ENCODE measurements at places on chromosomes 16 and 17.

DNA sequence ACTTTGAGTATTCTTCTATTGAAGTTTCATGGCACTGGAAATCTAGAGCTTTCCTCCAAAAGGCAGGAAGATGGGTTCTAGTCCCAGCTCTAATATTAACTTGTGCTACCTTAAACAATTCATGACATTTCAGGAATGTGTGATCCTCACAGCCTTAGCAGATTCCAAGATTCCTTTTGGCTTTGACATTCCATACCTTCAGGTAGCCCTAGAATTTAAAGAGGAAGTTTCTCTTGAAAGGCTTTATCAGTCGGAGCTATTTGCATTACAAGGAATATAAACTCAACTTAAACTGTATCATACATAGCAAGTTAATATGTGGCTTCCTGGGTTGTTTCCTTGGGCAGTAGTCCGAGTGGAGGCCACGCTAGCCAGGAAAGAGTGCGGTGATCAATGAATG is 330.0 kb downstream of the SHISA9 start:
- DNase-seq = no peak

GRCh38 chr17:42338427-42338985 is 49.7 kb downstream of the STAT3 start:
- no peak for DNase-seq

- peak; percentile 7 for DNase-seq
Observed at GRCh38 chr17:67718325-67718941, 697 bp downstream of the NOL11 start.

DNA sequence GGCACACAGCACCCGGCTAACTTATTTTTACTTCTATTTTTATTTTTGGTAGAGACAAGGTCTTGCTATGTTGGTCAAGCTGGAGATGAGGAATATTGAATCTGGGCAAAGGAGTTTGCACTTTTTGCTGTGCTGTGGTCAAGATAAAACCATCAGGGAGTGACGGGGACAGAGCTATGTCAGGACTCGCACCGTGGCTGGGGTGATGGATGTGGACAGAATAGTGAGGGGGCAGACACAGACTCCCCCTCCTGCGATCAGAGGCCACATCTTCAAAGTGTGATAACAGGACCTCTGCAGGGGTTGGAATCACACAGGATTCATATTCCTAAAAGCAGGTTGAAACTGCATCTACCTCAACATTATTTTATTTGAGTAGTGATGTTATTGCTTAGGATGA is 25.6 kb downstream of the IL21R start:
- no peak for DNase-seq

DNA sequence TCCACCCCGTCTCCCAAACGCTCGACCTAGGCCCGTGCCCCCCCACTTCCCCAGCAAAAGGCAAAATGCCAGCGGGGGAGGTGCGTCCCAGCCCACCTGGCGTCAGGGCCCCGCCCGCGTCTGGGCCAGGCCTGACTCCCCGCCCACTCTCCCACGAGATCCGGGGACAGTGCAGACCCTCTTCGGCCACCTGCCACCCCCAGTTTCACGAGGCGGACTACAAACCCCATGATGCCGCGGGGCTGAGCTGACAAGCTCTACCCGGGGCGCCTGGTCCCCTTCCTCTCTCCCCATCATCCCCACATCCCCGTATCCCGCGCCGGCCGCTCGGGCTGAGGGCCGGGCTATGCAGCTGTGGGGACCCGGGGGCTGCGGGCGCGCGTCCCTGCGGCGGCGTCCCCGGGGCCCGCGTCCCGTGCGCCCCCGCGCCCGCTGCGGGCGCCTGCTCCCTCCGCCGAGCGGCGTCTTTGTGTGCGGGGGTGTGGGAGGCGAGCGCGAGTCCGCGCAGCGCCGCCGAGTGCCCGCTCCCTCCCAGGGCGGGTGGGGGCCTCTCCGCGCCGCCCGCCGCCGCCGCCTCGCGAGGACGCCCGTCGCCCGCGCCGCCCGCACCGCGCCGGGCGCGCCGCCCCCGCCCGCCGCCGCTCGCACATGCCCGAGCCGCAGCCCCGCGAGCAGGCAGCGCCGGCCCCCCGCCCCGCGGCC is at the start of gene ANKRD13B:
TSS of gene ANKRD13B (plus strand) at position 283 of the 702 bp plus-strand sequence. CDS start 490 bp downstream, outside the sequence.
- no peak for DNase-seq

GRCh38 chr17:2222301-2222700 is 81.3 kb downstream of the SMG6 start:
- no peak for DNase-seq

DNA sequence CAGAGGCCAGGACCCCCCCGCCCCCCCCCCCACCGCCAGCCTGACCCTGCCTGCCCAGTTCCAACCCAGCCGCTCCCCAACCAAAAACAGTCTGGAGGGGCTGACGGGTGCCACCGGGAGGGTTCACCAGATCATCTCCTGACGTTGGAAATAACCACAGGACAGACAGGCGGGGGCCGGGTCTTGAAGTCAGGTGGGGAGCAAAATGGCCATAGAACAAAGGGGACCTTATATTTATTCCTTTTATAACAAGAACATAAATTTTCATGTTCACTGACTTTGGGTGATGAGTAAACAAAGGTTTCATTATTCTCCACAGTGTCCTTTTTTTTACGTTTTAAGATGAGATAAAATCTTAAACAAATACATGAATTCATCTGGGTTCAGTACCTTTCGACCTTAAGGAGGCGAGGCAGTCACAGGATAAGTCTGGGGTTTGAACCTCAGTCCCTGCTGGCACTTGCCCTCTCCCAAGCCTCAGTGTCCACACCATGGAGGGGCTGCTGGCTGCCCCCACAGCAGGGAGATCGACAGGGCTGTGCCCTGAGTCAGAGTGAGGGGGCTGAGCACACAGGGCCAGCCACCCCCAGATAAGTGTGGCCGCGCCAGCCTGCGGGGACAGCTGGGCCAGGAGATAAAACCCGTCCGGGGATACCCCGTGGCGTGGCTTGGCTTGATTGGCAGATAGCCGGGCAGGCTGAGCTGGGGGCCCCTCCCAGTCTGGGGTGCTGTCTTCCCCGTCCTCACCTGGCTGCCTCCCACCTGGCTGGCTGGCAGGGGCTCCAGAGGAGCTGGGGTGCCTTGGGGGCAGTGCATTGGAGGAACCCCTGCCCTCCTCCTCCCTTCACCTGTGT is 15.0 kb downstream of the SLC7A5 start:
- no peak for DNase-seq

GRCh38 chr16:8203101-8203500 is 387.2 kb downstream of the TMEM114 start:
- no peak for DNase-seq

DNA sequence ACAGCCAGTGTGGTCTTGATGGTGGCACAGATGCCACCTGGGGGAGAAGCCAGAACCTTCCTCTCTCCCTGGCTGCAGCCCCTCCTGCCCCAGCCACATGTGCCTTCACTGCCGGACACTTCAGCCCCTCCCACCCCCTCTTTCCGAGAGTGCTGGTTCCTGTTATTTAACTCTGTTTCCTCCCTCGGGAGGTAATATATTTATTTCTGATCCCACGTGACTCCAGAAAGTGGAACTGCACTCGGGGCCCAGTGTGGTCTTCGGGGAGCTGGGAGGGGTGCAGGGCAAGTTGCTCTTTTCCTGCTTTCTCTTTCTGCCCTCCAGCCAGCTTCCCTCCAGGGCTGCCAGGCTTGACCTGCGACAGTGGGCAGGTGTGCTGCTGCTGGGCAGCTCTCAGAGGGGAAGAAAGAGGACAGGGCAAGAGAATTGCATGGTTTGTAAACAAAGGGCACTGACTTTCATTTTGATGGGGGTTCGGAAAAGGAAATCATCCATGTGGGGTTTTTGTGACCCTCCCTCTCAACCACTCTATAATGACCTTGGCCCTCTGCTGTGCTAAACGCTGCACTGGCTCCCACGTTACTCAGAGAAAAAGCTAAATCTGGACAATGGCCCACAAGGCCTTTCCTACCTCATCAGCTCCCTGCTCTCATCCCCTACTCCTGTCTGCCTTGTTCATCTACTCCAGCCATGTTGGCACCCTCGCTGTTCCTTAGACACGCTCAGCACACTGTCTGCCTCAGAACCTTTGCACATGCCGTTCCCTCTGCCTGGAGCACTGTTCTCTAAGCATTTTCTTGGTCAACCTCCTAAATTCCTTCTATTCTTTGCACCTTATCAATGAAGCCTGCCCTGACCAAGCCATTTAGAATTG is 8.2 kb upstream of the CIITA start:
- no peak for DNase-seq

DNA sequence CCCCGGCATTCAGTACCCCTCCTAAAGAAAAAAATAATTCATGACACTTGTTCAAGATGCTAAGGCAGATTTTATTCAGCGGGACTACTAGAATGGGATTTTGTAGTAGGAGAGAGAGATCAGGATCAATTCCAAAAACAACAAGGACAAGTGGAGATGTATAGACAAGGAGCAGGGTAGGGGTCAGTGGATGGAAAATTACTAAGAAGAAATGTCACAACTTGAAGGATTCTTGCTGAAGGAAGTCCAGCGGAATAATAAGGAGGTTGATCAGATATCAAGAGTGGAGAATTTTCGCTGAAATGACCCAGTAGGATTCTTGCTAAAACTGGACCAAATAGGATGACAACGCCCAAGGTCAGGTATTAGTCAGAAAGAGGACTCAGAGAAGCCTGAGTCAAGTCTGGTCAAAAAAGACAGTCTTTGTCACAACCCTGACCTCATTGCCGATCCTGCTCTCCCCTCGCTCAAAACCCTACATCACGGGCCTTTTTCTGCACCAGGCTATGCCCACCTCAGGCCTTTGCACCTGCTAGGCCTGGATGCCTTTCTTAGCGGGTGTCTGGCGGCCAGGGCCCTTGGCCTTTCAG is 36.9 kb downstream of the MMD start:
- DNase-seq = no peak

GRCh38 chr16:3578610-3579551 is 1.7 kb upstream of the NLRC3 start:
- peak; percentile 28 for DNase-seq

DNA sequence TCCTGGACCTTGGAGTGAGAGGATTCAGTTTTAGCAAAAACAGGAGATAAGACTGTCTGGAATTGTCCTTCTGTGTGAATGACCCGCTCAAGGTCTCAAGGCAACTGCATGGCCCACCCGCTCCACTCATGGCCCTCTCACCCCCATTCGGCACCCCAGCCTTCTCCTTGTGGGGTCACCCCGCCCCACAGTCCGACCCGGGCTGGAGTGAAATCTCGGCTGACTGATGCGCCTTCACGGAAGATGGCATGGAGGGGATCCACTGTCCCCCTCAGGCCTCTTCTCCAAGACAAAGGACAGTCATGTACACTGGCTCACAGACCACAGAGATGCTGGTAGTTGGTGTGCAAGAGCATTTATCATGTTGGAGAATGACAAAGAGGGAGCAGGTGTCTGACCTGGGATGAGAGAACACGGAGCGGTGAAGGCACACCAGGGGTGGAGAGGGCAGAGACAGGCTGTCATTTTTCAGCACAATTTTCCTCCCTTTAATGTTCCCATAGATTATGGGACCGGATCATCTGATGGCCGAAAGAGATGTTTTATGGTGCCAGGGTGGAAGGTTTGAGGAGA is 391.9 kb upstream of the TNRC6C start:
- DNase-seq = no peak

DNA sequence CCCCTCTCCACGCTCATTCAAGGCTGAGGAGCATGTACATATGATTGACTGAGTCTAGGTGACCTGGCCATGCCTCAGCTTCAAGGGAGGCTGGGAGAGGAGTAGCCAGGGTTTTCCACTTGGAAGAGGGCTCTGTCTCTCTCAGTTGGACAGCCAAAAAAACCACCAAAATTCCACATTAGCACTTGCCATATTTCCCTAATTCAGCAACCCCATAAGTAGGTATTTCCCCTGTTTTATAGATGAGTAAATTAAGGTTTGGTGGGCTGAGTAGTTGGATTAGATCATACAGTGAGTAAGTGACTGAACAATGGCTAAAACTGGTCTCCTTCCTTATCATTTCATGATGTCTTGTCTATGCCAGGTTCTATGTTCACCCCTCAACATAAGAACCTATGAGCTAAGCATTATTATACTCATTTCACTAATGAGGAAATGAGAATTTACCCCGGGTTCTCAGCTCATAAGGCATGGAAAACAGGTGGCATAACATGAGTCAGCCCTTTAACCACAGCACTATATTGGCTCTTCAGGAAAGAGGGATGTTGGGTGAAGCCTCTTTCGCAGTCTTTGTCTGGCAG is 68.0 kb upstream of the GAS7 start:
- no peak for DNase-seq

- no peak for DNase-seq
Observed at GRCh38 chr17:2946144-2946543, 117.3 kb downstream of the OR1D5 start.

DNA sequence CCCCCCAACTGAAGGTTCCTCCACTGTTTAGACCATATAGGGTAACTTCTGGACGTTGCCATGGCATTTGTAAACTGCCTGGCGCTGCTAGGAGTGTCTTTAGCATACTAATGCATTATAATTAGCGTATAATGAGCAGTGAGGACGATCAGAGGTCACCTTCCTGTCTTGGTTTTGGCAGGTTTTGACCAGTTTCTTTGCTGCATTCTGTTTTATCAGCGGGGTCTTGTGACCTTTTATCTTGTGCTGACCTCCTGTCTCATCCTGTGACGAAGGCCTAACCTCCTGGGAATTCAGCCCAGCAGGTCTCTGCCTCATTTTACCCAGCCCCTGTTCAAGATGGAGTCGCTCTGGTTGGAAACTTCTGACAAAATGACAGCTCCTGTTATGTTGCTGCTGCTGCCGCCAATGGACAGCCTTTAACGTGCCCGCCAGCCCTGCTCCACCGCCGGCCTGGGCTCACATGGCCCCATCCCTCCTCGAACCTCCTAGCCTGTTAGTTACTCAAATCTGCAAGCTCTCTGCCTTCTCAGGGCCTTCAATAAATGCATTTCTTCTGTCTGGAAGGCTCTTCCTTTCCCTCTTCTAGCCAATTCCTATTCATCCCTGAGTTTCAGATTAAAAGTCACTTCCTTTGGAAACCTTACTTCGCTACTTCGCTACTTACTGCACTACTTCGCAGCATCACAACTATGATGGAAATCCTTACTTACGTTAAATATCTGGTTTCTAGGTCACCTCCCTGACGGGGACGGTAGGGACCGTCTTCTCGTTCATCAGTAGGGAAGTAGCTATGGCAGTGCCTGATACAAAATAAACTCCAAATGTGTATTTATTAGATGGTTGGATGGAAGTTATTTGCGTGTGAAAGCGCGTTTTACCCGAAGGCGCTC is 640 bp upstream of the NAGLU start:
- DNase-seq = no peak

- no peak for DNase-seq
Observed at GRCh38 chr16:23183543-23183862, 958 bp downstream of the SCNN1G start.

DNA sequence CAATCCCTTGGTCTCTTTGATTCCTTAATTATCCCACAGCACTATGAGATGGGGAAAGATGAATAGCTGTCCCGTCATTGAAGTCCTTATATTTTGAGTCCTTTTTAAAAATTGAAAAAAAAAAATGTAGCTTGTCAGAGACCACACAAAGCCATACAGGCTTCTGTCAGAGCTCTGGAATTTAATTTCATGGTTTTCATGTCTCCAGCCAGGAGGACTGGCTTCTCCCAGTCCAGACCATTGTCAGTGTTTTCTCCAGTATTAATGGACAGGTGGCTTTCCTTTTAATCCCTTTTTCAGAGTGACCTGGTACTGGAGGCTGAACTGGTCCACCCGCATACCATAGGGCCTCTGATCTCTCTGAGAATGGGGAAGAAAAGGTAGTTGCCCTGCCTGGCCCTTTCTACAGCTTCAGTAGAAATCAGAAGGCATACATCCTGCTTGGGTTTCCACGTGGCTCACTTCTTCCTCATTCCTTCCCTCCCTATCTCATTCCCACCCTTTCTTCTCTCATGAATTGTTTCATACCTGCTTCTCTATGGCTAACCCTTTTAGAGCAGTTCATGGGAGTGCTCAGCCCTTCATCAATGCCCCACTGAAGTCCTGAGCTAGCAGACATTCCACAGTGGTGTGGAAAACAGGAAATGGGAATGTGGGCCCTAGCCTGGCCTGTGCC is 29.1 kb downstream of the TRIM16 start:
- no peak for DNase-seq

GRCh38 chr17:19411631-19412030 is 599 bp downstream of the RNF112 start:
- no peak for DNase-seq
